ENCODE measurements at places on chromosomes 16 and 17.

- no peak for DNase-seq
These were observed 44.6 kb downstream of the SMIM36 start for GRCh38 chr17:55466671-55467070.

GRCh38 chr17:50564916-50565315, 4.4 kb downstream of the CACNA1G start:
- peak; percentile 82 for DNase-seq

- peak; percentile 70 for DNase-seq
These were observed 19.6 kb upstream of the TNFRSF13B start for GRCh38 chr17:16991349-16992009.

- DNase-seq = no peak
These were observed 236.0 kb upstream of the IRX3 start for GRCh38 chr16:54522584-54522983.
